ENCODE measurements at places on chromosomes 6 and 20. TPM values are rescaled to one million over a fixed set of nuclear protein-coding genes. Genes with fewer than 3 reads are reported as not detected.

The RBPJL gene
- not detected for total RNA-seq

The GPR6 gene
- total RNA-seq, result not detected

- peak overlapping the region; percentile 98 for H3K27ac ChIP-seq
- peak overlapping the region; percentile 98 for H3K4me3 ChIP-seq
- H3K27me3 ChIP-seq, result no peaks in the 10 kb centered on the region
- peak; percentile 85 for DNase-seq
Measured at GRCh38 chr6:44247338-44248302, 719 bp downstream of the HSP90AB1 start.

- H3K27me3 ChIP-seq, result no peaks in the 10 kb centered on the region
- H3K4me1 ChIP-seq, result peaks cover 43% of the 10 kb centered on the region
- no peaks in the 10 kb centered on the region for H3K36me3 ChIP-seq
- H3K4me3 ChIP-seq, result peak overlapping the region; percentile 45
- H3K27ac ChIP-seq, result peak overlapping the region; percentile 71
- peak; percentile 26 for DNase-seq
Measured at GRCh38 chr6:159969204-159969912, 476 bp downstream of the IGF2R start.

DNA sequence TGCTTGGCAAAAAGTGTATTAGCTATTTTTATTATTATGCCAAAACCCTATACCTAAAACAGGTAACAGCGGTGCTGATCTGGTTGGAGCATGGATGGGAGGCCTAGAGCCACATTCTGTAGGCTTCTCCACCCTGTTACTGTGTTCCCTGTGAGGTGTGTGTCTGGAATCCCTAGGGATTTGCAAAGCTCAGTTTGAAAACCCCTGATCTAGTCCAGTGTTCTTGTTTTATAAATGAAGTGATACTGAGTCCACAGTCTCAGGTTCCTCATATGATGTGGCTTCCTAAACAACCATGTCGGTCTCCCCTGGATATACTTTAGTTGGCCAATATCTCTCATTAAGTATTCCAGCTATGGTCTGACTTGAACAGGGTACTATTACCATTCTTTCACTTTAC is 16.3 kb downstream of the ACSS2 start:
- peaks cover 15% of the 10 kb centered on the region for H3K4me1 ChIP-seq
- no peak overlapping the region for H3K4me3 ChIP-seq
- no peaks in the 10 kb centered on the region for H3K27me3 ChIP-seq
- DNase-seq, result no peak

- DNase-seq, result no peak
- H3K27ac ChIP-seq, result no peak overlapping the region
- H3K36me3 ChIP-seq, result no peaks in the 10 kb centered on the region
Measured at GRCh38 chr20:34001378-34001777, 7.7 kb downstream of the RALY start.

DNA sequence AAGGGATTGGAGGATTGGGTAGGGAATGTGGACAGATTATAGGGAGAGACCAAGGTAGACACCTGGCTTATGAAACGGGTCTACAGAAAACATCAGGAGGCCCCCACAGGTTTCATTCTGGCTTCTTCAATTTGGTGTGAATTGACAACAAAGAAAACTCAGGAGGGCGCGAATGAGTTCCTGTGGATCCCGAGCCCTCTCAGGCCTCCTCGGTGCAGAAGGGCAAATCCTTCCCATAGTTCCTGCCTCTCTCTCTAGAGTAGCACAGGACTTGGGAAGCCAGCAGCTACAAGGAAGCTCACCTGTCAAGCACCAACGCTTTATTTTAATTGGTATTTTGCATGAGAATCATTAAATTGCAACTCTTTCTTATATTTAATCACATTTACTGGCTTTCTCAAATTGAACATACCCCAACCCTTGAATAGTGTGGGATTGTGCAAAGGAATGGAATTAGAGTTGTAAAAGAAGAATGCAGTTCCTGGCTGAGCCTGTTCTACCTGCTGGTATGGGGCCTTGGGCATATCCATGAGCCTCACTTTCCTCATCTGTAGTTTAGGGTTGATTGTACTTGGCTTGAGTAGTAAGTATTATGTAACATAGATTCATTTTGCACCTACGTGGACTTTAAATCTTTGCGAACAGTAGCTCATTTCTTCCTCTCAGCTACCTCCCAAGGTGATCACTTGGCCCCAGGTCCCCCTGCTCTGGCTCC is 56.4 kb upstream of the PHACTR2 start:
- no peaks in the 10 kb centered on the region for H3K4me1 ChIP-seq
- H3K27ac ChIP-seq, result no peak overlapping the region
- H3K27me3 ChIP-seq, result no peaks in the 10 kb centered on the region
- DNase-seq, result no peak

GRCh38 chr6:140917911-140918310 is 1214.8 kb upstream of the GJE1 start:
- no peaks in the 10 kb centered on the region for H3K36me3 ChIP-seq
- no peak overlapping the region for H3K27ac ChIP-seq
- DNase-seq, result no peak
- no peaks in the 10 kb centered on the region for H3K27me3 ChIP-seq
- no peaks in the 10 kb centered on the region for H3K4me1 ChIP-seq

- H3K27ac ChIP-seq, result no peak overlapping the region
- no peaks in the 10 kb centered on the region for H3K36me3 ChIP-seq
- H3K27me3 ChIP-seq, result peaks cover 6% of the 10 kb centered on the region
- no peak overlapping the region for H3K4me3 ChIP-seq
- DNase-seq, result no peak
Measured at GRCh38 chr6:17099401-17100059, 2.3 kb upstream of the STMND1 start.

DNA sequence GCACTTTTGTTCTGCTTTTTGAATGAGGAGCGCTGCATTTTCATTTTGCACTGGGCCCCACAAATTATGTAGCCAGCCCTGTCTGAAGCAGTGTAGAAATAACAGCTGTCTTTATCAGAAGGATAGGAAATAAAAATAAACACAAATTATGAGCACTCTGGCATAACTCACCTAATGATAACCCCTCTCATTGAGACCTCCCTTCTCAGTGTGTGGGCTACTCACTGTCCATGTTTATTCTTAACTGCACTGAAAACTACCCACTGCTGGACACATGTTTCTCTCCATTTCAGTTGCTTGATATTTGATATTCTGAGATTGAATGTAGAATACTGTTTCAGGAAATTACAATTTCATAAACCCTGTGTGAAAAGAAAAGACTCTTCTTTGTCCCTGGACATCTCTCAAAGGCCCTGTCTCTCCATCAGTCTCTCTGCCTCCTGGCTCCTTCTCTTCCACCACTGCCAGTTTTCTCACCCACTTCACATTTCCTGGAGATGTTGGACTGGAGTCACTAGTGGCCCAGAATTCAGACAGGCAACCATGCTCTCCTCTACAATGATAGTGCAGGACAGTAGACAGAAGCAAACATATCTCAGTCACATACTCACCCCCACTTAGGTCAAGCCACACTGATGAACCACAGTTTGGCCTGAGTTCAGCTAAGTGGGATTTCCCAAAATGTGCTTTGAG is 29.6 kb upstream of the SAYSD1 start:
- DNase-seq, result no peak
- H3K27me3 ChIP-seq, result no peaks in the 10 kb centered on the region
- H3K27ac ChIP-seq, result no peak overlapping the region
- H3K4me1 ChIP-seq, result no peaks in the 10 kb centered on the region
- H3K4me3 ChIP-seq, result no peak overlapping the region

DNA sequence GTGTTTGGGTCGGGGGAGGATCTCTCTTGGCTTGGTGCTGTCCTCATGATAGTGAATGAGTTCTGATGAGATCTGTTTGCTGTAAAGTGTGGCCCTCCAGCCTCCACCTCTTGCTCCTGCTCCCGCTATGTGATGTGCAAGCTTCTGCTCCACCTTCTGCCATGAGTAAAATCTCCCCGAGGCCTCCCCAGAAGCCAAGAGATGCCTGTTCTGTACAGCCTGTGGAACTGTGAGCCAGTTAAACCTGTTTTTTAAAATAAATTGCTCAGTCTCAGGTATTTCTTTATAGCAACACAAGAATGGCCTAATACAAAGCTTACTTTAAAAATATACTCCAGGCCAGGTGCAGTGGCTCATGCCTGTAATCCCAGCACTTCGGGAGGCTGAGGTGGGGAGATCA is 11.3 kb upstream of the CCNC start:
- DNase-seq, result no peak
- no peak overlapping the region for H3K4me3 ChIP-seq
- no peaks in the 10 kb centered on the region for H3K27me3 ChIP-seq
- H3K27ac ChIP-seq, result no peak overlapping the region

DNA sequence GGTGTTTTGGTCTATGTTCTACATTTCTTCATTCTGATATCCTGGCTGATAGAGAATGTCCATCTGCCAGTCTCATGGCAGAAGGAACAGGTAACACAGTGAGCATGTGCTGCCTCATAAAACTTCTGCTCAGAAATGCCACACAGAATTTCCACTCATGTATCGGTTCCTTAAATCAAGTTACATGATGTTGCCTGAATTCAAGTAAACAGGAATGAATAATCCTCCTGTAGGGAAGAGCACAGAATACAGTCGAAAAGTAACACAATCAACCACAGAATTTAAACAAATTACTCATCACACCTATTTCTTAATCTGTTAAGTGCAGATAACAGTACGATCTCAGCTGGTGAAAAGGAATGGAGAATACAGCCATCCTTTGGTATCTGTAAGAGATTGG is 74.7 kb downstream of the FAM217A start:
- H3K27ac ChIP-seq, result no peak overlapping the region
- H3K4me3 ChIP-seq, result no peak overlapping the region
- peaks cover 7% of the 10 kb centered on the region for H3K4me1 ChIP-seq
- DNase-seq, result no peak

DNA sequence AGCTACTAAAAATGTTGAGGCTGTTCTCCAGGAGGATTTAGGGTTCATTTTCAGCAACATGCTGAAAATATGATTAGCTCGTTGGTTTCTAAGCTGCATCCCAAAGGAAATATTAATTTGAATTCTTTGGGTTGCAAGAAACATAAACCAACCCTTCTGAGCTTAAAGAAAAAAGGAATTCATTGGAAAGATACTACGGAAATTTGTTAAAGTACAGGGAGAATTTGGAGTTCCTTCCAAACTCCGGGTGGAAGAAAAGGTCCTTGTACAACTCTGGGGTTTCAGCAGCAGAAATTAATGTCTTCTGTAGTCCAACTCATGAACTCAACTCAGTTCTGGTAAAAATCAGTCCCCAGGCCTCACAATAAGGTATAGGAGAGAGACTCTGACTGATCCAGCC is 712.9 kb downstream of the UTRN start:
- no peaks in the 10 kb centered on the region for H3K4me1 ChIP-seq
- H3K4me3 ChIP-seq, result no peak overlapping the region
- no peak for DNase-seq

- H3K27me3 ChIP-seq, result no peaks in the 10 kb centered on the region
- no peak overlapping the region for H3K4me3 ChIP-seq
Measured at GRCh38 chr20:48238781-48239180, 453.5 kb upstream of the SULF2 start.

- H3K36me3 ChIP-seq, result no peaks in the 10 kb centered on the region
- H3K27me3 ChIP-seq, result no peaks in the 10 kb centered on the region
- no peak overlapping the region for H3K27ac ChIP-seq
Measured at GRCh38 chr6:75279418-75279817, 5.2 kb downstream of the TMEM30A start.

DNA sequence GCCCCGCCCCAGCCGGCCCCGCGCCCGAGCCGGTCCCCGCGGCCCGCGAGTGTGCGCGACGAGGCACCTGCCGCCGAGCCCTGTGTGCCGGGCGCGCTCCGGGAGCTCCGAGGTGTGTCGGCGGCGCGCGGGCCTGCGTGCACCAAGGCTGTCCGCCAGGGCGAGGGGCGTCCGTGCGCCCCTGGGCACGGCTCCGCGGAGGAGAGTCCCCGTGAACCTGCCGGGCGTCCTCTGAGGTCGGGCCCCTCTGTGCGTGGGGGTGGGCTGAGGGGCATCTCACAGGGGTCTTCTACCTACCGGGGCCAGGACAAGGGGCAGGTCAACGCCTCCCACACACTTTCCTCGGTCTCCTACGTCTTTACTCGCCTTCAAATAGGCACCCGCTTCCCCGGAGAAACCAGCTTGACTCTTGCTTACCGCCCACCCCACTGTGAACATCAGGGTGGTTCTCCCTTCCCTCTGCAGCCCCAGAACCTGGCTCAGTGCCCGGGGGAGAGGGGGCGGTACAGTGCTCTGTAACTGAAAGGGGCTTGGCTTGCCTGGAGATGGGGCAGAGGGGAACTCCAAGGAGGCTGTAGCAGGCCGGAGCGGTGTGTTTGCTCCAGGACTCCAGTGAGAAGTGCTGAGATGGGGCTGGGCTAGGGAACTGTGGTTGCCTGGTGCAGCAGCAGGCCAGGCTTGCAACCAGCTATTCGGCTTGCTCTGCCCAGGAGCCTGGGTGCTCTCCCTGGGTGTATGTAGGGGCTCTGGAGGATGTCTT is at the start of gene SAMD10:
Gene SAMD10 (minus strand): TSS at position 86 of the 760 bp plus-strand sequence. CDS start 175 bp downstream, outside the sequence.
- no peaks in the 10 kb centered on the region for H3K27me3 ChIP-seq
- peak; percentile 84 for DNase-seq
- peaks cover 12% of the 10 kb centered on the region for H3K36me3 ChIP-seq

- no peak overlapping the region for H3K27ac ChIP-seq
- H3K27me3 ChIP-seq, result no peaks in the 10 kb centered on the region
- DNase-seq, result no peak
- no peaks in the 10 kb centered on the region for H3K36me3 ChIP-seq
- H3K4me1 ChIP-seq, result no peaks in the 10 kb centered on the region
- no peak overlapping the region for H3K4me3 ChIP-seq
Measured at GRCh38 chr6:88441346-88441745, 275.2 kb upstream of the CNR1 start.

DNA sequence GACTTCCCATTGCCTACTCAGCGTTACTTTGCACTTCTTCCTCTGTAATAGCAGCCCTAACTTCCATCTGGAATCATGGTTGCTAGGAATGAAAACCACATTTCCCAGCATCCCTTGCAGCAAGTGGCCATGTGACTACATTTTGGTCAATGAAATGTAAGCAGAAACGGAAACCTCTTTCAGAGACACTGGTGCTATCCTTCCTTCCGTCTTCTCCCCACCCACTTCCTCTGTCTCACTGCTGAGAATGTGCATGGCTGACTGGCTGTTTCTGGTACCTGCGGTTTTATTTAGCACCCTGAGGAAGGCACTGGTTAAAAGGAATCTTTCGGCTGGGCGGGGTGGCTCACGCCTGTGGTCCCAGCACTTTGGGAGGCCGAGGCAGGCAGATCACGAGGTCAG is 107.4 kb downstream of the SCML4 start:
- H3K4me3 ChIP-seq, result no peak overlapping the region
- no peaks in the 10 kb centered on the region for H3K27me3 ChIP-seq
- H3K27ac ChIP-seq, result peak overlapping the region; percentile 66
- DNase-seq, result peak; percentile 90
- peaks cover 31% of the 10 kb centered on the region for H3K36me3 ChIP-seq
- H3K4me1 ChIP-seq, result peaks cover 68% of the 10 kb centered on the region
